ENCODE measurements at places on chromosomes 16 and 17.

- no peak for DNase-seq
These were observed 48.6 kb upstream of the IRX3 start for GRCh38 chr16:54335230-54335629.

DNA sequence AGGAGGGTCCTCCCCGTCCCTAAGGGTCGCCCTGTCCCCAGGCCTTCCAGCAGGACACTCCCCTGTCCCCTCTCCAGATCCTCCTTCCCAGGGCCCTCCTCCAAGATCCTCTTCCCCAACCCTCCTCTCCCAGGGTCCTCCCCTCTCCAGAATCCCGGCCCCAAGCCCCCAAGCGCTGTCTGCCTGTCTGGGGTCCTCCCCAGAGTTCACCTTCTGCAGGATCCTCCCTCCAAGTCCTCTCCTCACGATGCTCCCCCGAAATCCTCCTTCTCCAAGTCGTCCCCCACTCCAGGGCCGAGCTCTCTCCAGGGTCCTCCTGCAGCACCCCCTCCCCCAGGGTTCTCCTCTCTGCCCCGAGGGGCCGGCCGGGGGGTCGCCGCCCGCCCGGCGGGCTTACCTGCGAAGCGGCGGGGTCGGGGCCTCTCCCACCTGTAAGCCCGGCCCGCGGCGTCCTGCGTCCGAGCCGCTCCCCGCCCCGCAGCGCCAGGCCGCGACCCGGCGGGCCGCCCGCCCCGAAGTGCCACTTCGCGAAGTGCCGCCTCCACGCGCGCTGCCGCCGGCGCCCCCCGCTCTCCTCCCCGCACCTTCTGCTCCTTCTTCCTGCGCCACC lies 678 bp upstream of the BAIAP2 start:
- DNase-seq, result no peak

DNA sequence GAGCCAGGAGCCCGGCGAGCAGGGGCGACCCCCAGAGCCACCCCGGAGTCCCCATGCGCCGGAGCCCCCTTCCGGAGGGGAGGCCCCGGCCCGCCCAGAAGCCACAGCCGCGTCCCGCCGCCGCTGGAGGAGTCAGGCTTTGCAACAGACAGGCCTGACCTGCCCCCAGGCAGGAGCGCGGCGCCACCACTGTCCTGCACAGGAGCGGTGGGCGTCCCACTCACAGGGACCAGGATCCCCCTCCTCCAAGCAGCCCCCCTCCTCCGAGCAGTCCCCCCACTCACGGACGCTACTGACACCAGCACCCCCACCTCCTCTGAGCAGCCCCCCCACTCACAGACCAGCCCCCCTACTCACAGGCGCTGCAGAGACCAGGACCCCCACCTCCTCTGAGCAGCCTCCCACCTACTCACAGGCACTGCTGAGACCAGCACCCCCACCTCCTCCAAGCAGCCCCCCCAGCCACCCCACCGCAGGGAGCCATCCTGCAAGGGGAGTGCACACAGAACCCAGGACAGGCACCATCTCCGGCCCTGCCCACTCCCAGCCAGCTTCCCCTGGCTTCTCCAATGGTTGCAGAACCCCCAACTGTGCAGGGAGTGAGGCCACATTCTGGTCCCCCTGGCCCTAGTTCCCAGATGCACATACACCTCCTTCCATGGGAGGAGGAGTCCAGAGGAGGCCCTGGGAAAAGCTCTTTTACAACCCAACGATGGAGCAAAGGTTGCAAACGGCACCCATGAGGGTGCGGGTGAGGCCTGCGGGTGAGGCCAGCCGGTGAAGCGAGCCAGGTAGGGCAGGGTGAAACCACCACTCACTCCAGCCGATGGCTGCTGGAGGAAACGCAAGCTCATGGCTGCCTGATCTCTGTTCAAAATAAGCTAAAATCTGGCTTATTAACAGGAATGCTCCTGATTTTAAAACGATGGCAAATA lies 69.9 kb downstream of the ABR start:
- no peak for DNase-seq

- no peak for DNase-seq
These were observed 123.1 kb downstream of the C16orf78 start for GRCh38 chr16:49496656-49497055.

GRCh38 chr17:44331249-44331760 lies 6.7 kb upstream of the SLC25A39 start:
- DNase-seq, result no peak

GRCh38 chr16:62717026-62717425 lies 680.8 kb upstream of the CDH8 start:
- no peak for DNase-seq

GRCh38 chr17:2724784-2725164 lies 13.2 kb upstream of the CLUH start:
- DNase-seq, result peak; percentile 57

- no peak for DNase-seq
These were observed 52.7 kb upstream of the SLC25A19 start for GRCh38 chr17:75341784-75342486.

DNA sequence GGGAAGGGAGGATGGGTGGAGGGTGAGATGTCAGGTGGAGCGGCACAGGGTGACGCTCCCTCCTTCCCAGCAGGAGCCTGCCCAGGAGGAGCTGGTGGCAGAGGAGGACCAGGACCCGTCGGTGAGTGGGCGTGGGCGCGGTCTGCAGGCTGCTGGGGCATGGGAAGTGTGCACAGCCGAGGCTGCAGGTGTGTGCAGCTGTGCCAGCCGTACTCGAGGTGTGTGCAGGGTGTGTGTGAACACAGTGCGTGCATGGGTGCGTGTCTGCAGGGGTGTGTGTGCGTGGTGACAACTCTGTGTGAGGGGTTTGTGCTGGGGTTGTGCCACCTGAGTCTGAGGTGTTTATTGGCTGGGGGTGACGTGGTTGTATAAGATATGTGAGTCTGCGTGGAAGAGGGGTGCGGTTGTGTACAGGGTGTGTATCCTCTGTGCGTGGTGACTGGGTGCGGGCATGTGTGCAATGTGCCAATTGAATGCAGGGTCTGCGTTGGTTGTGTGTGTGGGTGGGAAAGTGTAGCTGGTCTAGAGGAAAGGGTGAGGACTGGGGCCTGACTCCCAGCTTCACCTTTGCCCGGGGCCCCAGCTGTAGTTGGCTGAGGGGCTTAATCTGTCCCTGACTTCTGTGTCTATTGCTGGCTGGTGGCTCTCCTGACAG lies 670 bp downstream of the TNFSF12 start:
- no peak for DNase-seq

GRCh38 chr17:2057760-2058585 lies 3.1 kb downstream of the HIC1 start:
- no peak for DNase-seq

DNA sequence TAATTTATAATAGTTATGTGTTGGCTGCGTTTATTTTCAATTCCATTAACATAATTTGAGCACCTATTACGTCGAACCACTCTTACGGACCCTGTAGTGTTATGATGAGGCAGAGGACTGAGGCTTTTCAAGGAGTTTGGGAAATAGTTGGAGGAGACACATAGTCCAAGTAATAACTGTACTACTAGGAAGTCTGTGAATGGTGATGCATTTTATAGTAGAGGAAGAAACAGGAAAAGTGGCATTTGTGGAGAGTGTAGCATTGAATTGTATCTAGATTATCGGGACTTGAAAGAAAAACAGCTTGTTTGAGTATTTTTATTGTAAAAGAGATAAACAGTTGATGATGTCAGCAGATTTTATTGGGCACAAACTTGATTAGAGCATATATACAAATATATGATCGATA lies 1.7 kb downstream of the NFATC3 start:
- no peak for DNase-seq

GRCh38 chr17:17071531-17072360 lies 29.5 kb downstream of the MPRIP start:
- DNase-seq, result no peak

DNA sequence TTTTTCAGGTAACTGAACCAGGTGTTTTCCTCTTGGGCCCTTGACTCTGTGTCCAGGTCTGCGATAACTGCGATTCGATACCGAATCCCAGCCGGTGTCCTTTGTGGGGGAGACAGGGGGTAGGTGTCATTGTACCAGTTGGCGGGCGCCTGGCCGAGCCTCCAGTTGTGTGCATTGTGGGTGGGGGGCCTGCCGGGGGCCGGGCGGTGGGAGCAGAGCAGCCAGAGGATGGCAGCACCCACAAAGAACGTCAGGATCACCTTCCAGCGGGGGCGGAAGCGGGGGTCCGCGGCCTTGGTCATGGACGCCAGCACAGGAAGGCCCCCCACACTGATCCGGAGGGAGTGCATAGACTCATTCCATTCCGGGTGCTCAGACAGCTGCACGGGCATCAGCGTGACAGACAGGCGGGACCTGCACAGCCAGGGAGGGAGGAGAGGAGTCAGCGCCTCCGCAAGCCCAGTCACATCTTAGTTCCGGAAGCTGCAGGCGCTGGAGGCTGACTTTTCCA lies 12.3 kb downstream of the CANT1 start:
- DNase-seq, result no peak

DNA sequence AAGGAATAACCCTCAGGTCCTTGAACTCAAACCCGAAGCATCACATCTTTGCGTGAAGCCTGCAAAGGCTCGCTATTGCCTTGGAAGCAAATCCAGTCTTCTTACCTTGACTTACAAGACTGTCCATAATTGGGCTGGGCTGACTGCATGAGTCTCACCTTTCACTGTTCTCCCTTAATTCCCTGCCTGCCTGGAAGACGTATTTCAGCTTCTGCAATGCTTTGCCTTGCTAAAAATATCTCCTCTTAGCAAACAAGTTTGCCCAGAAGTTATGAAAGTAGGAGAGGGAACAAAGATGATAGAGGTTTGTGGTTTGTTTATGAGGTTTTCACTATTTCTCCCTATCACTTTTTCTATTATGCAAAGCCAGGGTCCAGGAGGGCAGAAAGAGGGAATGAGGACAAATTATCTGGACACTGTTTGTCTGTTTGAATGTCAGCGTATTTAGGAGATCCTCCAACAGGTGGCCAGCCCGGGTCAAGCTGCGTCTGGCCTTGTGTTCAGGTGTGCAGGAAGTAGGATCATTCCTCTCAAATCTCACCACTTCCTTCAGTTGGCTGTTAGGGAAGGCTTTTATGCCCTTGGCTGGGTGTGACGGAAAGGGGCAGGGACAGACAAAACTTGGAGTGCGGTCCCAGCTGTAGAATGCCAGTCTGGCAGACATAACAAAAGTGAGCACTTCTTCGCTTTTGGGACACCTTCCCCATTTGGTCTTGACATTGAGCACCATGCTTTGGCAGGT lies 488.9 kb downstream of the CDH13 start:
- DNase-seq, result no peak

GRCh38 chr16:7137560-7138330 lies 194.9 kb upstream of the RBFOX1 start:
- no peak for DNase-seq

- no peak for DNase-seq
These were observed 33.7 kb downstream of the TOM1L2 start for GRCh38 chr17:17938388-17939107.

DNA sequence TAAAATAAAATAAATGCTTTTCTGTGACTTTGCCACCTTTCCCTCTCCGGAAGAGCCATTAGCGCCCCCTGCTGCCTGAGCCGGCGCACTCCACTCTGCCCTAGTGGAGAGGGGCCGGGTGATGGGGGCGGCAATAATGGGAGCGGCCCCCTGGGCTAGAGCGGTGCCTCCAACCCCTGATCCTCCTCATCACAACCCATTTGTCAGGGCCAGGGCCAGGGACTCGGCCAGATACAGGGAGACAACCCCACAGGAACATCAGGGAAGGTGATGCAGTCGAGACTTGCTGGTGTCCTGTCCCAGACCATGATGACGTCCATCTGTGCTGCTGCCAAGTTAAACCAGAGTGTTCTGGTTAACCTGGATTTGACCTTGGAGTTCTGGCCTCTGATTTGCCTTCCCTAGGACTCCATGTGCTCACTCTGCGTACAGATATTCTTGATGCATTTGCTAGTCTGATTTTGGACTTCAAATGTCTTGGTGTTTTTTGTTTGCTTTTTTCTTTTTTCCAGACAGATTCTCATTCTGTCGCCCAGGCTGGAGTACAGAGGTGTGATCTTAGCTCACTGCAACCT lies 46.1 kb upstream of the BPTF start:
- DNase-seq, result no peak

- DNase-seq, result no peak
These were observed 863 bp upstream of the DDX19A start for GRCh38 chr16:70345840-70346239.
